Stimulated activated CD4-positive, alpha-beta T cell treated with anti-CD3 and anti-CD28 coated beads, Interleukin-15, amount 100 ng/mL, for 1 hour (primary cell): ENCODE measurements at places on chromosomes 2 and 18.

DNA sequence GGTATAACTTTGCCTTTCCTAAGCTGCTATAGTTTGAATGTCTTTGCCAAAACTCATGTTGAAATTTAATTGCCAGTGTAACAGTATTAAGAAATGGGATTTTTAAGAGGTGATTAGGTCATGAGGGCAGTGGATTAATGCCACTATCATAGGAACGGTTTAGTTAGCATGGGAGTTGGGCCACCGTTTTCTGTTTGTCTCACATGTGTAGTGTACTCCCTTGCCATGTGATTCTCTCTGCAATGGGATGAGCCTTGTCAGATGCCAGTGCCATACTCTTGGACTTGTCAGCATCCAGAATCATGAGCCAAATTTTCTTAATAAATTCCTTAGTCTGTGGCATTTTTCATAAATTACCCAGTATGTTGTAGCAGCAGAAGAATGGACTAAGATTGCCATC is 388.9 kb upstream of the RGPD4 start:
- no peak for DNase-seq

- DNase-seq, result no peak
Measured at GRCh38 chr2:141496810-141497209, 634.0 kb downstream of the LRP1B start.

- DNase-seq, result no peak
Measured at GRCh38 chr2:218540015-218540414, 28.1 kb downstream of the USP37 start.

- no peak for DNase-seq
Measured at GRCh38 chr2:224058048-224058775, 19.1 kb upstream of the SERPINE2 start.

DNA sequence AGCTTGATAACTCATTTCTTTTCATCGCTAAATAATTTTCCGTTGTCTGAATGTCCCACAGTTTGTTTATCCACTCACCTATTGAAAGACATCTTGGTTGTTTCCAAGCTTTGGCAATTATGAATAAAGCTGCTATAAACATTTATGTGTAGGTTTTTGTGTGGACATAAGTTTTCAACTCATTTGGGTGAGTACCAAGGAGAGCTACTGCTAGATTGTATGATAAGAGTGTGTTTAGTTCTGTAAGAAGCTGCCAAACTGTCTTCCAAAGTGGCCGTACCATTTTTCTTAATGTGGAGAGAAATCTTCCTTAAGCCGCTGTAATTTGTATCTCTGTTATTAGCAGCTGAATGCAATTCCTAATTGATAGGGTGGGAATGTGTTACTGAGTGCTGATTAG is 11.4 kb upstream of the CTIF start:
- DNase-seq, result no peak

DNA sequence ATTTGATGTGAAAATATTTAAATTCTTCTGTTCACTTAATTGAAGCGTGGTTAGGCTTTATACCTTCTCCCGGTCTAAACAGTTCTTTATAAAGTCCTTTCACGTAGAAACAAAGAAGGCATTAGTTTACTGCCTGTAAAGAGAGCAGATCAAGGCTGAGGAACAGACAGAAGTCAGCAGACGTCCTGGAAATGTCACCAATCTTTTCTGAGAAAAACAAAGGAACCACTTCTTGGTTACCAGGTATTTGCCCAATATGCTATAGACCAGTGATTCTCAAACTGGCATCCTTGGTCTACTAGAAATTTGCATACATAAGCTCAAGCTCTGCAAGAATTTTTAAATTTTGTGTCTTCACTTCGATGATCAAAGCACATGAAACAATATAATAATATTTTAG is 89.2 kb upstream of the STK17B start:
- no peak for DNase-seq

DNA sequence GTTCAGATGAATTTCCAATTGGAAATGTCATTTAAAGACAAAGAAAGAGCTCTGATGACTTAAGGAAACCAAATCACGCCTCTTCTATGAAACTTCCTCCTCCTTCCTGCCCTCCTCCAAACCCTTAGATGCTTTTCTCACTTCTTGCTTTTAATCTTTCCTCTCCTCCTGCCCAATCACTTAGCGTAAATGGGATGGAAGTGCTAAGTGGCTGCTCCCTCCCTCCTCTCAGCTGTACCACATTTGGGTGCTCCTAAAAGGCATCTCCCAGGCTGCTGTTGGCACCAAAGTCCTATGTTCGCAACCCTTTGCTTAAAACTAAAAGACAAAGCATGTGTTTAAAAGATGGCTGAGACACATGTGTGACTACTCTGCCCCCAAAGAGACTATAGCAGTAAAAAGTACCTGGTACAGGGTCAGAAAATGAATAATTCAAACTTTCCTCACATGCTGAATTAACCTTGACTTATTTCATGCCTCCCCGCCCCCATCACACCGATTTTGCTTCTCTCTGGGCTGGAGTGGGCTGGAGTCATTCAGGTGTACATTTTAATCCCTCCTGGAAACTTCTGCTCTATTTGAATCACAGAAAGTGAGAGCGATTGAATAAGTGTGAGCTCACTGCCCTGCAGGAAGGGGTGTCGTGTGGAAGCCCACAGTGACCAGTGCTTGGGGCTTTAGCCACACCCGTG is 59.2 kb upstream of the KLF7 start:
- DNase-seq, result no peak

DNA sequence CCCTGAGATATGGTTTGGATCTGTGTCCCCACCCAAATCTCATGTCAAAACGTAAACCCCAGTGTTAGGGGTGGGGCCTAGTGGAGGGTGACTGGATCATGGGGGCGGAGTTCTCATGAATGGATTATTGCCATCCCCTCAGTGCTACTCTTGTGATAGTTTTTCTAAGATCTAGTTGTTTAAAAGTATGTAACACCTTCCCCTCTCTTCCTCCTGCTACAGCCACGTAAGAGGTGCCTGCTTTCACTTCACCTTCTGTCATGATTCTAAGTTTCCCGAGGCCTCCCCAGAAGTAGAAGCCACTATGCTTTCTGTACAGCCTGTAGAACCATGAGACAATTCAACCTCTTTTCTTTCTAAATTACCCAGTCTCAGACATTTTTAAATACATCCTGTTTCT is 16.9 kb downstream of the PUM2 start:
- DNase-seq, result no peak

DNA sequence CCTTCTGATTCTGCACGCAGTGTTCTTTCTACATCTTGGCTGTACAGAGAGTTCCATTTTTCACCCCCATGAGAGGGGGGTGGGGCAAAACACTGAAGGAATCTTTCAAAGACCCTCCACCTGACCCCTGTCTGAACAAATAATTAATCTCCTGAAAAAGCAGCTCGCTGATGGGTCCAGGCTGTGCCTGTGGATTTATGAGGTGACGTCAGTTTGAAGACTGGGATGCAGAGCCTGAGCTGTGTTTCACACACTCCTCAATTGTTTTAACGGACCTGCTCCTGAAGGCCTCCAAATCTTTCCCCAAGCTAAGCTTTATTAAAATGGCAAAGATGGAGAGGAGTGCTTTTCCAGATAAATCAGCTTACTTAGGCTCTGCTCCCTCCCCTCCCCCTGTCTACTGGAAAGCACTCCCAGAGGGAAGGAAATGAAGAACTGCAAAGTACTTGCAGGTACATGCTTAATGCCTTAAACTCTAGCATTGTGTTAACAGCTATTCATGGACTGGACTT is 390.2 kb upstream of the TNP1 start:
- no peak for DNase-seq

GRCh38 chr2:66021296-66021695 is 413.6 kb upstream of the MEIS1 start:
- no peak for DNase-seq

GRCh38 chr18:22169011-22169888 is at the start of gene GATA6:
Gene GATA6 (plus strand): TSS chr18:22169589. CDS start chr18:22171145, 1,556 bp downstream.
- DNase-seq, result no peak

- no peak for DNase-seq
Measured at GRCh38 chr18:40553029-40553428, 1402.0 kb upstream of the PIK3C3 start.

DNA sequence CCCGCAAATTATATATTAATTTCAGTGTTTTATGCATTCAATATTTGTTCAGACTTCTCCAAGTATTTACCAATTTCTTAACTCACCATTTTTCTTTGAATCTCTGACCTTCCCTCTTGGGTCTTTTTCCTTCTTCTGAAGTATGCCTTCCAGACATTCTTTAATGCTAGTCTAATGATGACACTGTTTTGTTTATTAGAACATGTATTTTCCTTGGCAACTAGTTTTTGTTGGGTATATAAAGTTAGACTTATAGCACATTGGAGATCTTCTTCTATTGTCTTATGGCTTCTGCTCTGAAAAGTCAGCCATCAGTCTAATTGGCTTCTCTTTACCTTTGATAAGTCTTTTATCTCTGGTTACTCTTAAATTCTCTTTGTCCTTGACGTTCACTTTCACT is 423.2 kb upstream of the NRP2 start:
- DNase-seq, result no peak
